CD14-positive monocyte (primary cell): ENCODE measurements at places on chromosomes 7 and 10.
A peak's percentile ranks its signal among the peaks of the same experiment; 100 is the strongest.

- DNase-seq: no peak
Measured at GRCh38 chr10:126650161-126650560, 20.3 kb downstream of the C10orf90 start.

DNA sequence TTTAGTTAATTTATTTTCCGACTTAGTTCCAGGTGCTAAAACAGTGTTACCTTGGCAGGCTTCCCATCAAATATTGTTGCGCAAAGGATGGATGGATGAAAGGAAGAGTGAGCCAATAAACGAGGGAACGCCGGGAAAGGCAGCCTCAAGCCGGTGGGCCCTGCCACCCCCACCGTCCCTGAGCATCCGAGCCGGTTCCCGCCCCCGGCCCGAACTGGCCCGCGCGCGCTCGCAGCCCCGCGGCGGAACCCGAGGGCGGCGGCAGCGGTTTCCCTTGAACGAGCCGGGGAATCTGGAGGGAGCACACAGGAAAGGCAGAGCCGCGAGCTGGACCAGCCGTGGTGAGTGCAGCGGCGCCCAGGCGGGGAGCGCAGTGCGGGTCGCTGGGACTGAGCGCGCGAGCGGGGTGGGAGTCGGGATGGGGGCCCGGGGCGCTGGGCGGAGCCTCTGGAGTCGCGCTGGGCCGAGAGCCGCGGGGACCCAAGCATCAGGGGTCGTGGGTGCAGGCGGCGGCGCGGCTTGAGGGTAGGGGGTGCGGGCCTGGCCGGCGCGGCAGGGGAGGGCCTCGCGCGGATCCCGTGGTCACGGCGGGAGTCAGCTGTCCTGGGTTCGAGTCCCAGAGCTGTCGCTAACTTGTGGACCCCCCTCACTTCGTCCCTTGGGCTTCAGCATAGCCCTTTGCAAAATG lies at the start of gene AGK:
TSS of gene AGK (plus strand) at position 317 of the 688 bp plus-strand sequence. CDS start 4,057 bp downstream, outside the sequence.
- peak; percentile 59 for DNase-seq

DNA sequence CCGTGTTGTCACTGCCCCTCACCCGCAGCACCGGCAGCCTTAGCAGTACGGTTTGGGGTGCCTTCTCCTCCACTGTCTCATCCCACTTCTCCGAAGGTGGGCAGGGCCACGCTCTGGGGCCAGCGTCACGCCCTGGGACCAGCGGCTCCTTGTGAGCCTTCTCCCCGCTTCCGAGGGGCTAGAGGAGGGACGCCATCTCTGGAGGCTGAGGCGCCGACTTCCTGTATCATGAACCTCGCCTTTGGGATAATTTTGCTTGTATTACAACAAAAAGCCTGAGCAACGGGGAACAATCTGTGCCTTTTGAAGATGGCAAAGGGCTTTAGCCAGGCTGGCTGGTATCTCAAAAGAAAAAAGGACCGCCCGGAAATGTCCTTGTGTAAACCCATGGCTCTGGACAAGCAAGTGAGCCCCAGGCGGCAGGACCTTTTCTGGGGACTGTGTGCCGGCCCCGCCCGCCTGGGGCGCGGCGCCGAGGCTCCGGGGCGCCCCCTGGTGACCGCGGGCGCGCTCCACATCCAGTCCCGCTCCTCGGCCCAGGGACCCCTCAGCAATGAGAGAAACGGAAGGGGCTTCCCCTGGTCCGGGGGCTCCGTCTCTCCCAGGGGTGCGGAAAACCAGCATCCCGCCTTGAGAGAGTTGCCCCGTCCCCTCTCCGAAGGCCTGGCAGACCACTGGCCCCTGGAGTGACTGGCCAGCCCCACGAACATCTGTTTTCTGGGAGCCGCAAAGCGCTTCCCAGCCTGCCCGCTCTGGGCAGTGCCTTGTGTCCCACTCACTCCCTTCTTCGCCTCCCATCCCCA lies 3.8 kb downstream of the DEPP1 start:
- DNase-seq: peak; percentile 68

- no peak for DNase-seq
Measured at GRCh38 chr10:8037941-8038894, 16.3 kb upstream of the GATA3 start.

DNA sequence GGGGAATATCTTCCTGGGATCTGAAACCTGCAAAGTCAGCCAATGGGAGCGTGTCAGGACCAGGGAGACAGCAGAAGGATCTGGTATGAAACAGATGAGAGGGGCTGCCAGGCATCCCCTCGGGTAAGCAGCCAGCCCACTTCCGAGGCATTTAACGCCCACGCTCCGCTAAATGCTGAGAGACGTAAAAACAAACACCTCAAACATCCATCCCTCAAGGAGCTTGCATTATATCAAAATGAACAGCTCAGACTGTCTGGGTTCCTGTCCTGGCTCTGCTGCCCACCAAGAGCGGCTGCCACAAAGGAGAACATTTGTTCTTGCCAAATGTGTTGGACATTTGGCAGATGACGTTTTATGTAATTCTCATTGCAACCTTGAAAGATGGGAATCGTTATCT lies 7.0 kb upstream of the SERPINE1 start:
- DNase-seq: no peak

GRCh38 chr10:75877877-75878276 lies 446.5 kb downstream of the LRMDA start:
- DNase-seq: no peak
